Stimulated activated CD4-positive, alpha-beta T cell treated with anti-CD3 and anti-CD28 coated beads, TNF-alpha, amount 100 ng/mL, for 1 hour (primary cell): ENCODE measurements at places on chromosomes 6 and 20.

DNA sequence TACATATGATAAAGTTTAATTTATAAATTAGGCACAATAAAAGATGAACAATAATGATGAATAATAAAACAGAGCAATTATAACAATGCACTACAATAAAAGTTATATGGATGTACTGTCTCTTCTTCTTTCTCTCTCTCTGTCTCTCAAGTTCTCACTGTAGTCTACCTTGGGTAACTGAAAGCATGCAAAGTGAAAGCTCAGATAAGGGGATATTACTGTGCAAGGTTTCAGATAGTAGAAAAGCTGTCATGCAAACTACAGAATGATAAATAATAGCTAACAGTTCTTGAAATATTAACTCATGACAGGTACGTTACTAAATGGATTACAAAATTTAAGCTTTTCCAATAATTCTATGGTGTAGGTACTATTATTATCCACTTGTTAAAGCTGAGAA lies 311.9 kb upstream of the PRDM1 start:
- DNase-seq, result no peak

DNA sequence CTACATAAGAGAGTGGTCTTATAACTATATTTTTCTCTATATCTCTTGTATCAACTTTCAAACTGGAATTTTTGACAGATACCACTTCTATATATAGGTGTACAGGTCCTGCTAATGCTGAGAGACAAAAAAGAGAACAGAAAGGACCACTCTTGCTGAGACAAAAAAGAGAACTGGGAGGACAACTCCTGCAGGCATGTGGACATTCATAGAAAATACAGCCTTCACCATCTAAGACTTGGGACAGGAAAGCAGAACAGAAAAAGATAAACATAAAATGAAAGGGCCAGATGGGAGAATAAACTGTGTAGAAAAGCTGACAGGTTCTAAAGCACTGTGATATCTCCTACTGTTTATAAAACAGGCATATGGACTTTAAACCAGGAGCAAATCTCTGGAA lies 541.0 kb upstream of the ADGRB3 start:
- no peak for DNase-seq

DNA sequence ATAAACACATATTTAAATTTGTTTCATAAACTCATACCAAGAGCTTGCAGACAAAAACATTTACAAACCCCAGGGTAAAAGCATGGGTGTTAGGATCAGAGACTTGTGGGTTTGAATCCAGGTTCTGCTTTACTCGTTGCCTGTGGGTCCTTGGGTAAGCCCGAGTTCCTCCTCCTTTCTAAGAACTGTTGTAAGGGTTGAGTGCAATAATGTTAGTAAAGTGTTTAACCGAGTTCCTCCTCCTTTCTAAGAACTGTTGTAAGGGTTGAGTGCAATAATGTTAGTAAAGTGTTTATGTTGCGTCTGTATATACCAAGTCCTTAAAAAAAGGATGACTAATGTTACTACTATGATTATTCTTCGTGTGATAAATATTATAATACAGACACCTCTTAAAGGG lies 18.7 kb downstream of the CCDC170 start:
- DNase-seq, result no peak

DNA sequence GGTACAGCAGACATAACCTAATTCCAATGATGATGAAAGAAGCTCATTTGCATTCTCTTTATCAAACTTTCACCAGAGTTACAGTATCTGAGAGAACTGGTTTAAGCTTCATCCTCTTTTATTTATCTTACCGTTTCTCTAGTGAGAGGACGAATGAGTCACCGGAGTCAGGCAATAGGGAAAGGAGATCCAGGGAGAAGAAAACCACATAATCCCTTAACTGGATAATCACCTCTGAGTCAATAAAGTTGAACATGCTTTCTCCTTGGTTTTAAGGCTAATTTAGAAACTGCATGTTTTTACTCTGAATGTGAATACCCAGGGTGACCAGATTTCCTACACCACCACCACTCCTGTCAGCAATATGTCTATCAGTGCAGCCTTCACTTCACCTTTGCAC lies 313.7 kb upstream of the TBX18 start:
- no peak for DNase-seq

DNA sequence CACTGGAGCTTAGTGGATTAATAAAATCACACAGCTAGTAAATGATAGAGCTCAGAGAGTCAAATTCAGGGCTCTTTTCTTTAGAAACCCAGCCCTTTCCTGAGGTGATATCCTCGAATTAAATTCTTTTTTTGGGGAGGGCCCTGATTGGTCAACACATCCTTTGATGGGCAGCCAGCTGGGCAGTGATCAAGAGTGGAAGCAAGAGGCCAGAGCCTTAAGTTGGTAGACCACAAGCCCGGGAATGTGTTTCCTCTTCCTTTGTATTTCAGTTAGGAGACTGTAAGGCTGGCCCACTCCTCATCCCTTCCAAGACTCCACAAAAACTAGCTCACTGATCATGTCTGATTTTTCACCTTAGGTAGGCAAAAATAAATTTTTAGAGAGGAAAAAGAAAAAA lies 640.5 kb downstream of the DHX35 start:
- DNase-seq, result no peak

- no peak for DNase-seq
Measured at GRCh38 chr6:36242626-36243025, 27.2 kb upstream of the PNPLA1 start.

DNA sequence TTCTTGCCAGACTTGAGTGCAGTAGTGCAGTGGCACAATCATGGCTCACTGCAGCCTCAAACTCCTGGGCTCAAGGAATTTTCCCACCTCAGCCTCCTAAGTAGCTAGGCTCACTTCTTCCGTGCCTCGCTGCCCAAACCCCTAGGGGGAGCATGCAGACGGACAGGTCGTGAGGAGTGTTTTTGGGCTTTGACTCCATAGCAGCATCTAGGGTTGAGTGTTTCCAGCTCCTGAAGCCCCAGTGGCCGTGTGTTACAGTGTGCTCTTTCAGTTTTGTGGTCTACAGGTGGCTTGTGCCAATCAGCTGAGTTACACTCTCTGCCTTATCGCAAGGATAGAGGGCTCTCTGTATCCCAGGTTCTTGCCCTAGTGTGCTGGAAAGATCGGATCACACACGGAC lies 33.4 kb downstream of the NCOA3 start:
- DNase-seq, result no peak

GRCh38 chr20:18588574-18588933 lies 700 bp downstream of the DTD1 start:
- no peak for DNase-seq
